Heart left ventricle (tissue), 16 donors: ENCODE measurements at places on chromosomes 7 and 10. TPM values are rescaled to one million over a fixed set of nuclear protein-coding genes. Genes with fewer than 3 reads are reported as not detected.
A peak's percentile ranks its signal among the peaks of the same experiment; 100 is the strongest.

DNA sequence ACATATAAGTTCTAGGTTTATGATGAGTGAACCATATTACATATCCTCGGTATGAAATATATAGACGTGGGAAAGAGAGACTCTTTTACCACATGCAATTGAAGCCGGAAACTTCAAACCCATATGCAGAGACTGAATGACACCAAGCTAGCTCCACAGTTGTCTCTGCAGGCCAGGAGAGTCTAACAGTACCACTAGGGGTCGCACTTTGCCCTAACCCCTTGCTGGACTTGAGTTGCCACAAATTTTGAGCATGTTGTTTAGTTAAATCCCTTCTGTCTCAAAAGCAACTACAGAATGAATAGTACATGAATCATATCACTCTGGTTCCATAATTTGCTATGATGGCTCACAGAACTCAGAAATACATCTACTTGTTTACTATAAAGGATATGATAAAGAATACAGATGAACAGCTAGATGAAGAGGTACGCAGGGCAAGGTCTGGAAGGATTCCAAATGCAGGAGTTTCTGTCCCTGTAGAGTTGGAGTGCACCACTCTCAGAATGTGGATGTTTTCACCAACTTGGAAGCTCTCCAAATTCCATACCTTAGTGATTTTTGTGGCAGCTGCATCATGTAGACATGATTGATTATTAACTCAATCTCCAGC, 112.4 kb upstream of the YAE1 start:
- H3K27me3 ChIP-seq = peaks cover 25% of the 10 kb centered on the region
- H3K4me3 ChIP-seq = no peak overlapping the region
- H3K36me3 ChIP-seq = no peaks in the 10 kb centered on the region
- no peak overlapping the region for H3K27ac ChIP-seq

DNA sequence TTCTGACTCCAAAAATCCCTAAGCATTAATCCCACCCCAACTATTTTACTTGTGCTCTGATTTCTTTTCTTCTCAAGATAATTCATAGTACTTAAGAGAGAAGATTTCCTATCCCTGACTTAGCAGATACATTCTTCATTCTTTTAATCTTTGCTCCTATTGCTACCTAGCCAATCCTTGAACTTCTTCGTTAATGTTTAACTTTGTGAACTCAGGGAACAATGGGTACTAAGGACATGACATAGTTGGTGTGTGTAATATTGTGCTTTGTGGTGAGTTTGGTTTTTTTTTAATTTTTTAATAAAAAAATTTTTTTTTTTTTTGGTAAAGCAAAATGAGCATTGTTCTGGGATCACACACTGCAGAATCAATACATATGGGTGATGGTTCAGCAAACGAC, 166.2 kb downstream of the CHCHD3 start:
- no peak for DNase-seq
- H3K4me1 ChIP-seq = no peaks in the 10 kb centered on the region
- H3K4me3 ChIP-seq = no peak overlapping the region
- no peaks in the 10 kb centered on the region for H3K36me3 ChIP-seq
- no peak overlapping the region for H3K27ac ChIP-seq
- H3K27me3 ChIP-seq = no peaks in the 10 kb centered on the region

GRCh38 chr7:87287738-87288341, 57.6 kb upstream of the CROT start:
- no peaks in the 10 kb centered on the region for H3K27me3 ChIP-seq
- no peaks in the 10 kb centered on the region for H3K4me1 ChIP-seq
- H3K4me3 ChIP-seq = no peak overlapping the region
- no peak for DNase-seq

GRCh38 chr7:139767561-139767982, 10.2 kb downstream of the HIPK2 start:
- no peaks in the 10 kb centered on the region for H3K27me3 ChIP-seq
- peaks cover 63% of the 10 kb centered on the region for H3K4me1 ChIP-seq
- H3K27ac ChIP-seq = no peak overlapping the region
- no peak for DNase-seq
- no peak overlapping the region for H3K4me3 ChIP-seq

The POU6F2 gene
- total RNA-seq = 0.83 TPM

The ASB13 gene
- 13.2 TPM for total RNA-seq

The VENTX gene
- 2.3 TPM for total RNA-seq

The UCN3 gene
- not detected for total RNA-seq

The DKK1 gene
- not detected for total RNA-seq

DNA sequence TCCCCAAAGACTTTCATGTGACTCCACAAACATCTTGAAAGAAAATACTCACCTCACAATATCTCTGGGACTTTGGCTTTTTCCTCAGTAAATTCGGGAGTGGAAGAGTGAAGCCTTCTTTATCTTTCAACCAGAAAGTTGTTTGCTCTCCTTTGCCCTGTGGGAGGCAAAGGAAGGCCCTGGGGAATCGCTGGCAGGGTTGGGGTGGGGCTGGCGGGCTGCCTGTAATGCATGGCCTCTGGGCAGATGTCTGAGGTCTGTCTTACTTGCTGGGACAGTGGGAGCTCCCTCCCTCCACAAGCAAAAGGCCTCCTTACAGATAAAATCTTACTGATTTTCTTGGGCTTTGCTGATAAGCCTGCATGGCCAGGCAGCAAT, 24.9 kb downstream of the TECTB start:
- DNase-seq = no peak
- H3K27me3 ChIP-seq = no peaks in the 10 kb centered on the region
- no peaks in the 10 kb centered on the region for H3K36me3 ChIP-seq
- H3K4me3 ChIP-seq = no peak overlapping the region

The CRPPA gene
- total RNA-seq = 8.1 TPM

DNA sequence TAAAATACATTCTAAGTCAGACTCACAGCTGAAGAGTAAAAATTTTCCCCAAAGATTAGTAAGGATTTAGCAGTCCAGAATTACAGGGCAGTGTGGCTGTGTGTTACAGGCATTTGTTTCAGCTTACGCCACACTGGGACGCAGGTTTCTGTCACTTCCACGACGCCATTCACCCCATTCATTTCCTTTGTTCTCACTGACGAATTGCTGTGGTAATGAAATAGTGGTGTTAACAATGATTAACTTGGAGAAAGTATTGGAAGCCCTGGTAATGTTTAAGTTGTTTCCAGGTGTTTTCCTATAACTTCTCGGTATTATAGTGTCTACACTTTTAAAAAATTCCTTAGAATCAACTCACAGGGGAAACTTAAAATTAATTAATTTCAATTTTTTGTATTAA, 370.9 kb downstream of the SH2D4B start:
- no peak for DNase-seq
- H3K27ac ChIP-seq = no peak overlapping the region

GRCh38 chr10:101442456-101442800, 88.5 kb downstream of the BTRC start:
- no peak overlapping the region for H3K27ac ChIP-seq
- peaks cover 10% of the 10 kb centered on the region for H3K4me1 ChIP-seq
- no peak for DNase-seq
- H3K36me3 ChIP-seq = no peaks in the 10 kb centered on the region
- no peak overlapping the region for H3K4me3 ChIP-seq
- no peaks in the 10 kb centered on the region for H3K27me3 ChIP-seq

GRCh38 chr10:86213148-86213547, 153.4 kb downstream of the GRID1 start:
- H3K36me3 ChIP-seq = no peaks in the 10 kb centered on the region
- H3K27me3 ChIP-seq = no peaks in the 10 kb centered on the region
- no peak overlapping the region for H3K4me3 ChIP-seq
- no peak for DNase-seq

The PCLO gene
- 2.7 TPM for total RNA-seq

GRCh38 chr7:108486291-108486966, 30.2 kb upstream of the NRCAM start:
- H3K4me3 ChIP-seq = no peak overlapping the region
- H3K27ac ChIP-seq = no peak overlapping the region
- DNase-seq = no peak
- H3K4me1 ChIP-seq = no peaks in the 10 kb centered on the region

The ZNF394 gene
- total RNA-seq = 12.4 TPM

DNA sequence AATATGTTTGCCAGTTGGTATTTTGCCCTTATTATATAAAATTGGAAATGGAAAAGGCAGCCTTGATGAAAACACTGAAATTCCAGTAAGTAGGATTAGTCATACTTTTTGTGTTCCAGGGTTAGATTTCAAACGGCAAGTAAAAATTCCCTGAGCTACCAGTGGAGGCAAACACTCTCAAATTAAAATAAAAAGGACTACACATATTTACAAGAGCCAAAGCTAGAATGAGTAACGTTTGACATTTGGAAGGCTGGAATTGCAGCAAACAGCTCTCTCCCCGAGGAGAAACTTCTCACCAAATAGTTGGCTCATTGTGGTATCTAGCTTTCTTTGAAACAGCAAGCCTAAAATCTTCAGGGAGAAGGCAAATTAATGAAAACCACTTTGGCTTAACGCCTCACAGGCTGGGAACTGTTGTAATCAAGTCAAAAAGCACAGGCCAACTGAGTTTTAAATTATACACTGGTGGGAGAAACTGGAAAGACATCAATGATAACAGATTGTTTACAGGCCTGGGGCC, 288.4 kb downstream of the SNX13 start:
- H3K4me1 ChIP-seq = peaks cover 17% of the 10 kb centered on the region
- no peak for DNase-seq
- H3K4me3 ChIP-seq = no peak overlapping the region
- H3K36me3 ChIP-seq = no peaks in the 10 kb centered on the region
- no peaks in the 10 kb centered on the region for H3K27me3 ChIP-seq

GRCh38 chr10:109961174-109962001, 38.1 kb upstream of the XPNPEP1 start:
- DNase-seq = no peak

DNA sequence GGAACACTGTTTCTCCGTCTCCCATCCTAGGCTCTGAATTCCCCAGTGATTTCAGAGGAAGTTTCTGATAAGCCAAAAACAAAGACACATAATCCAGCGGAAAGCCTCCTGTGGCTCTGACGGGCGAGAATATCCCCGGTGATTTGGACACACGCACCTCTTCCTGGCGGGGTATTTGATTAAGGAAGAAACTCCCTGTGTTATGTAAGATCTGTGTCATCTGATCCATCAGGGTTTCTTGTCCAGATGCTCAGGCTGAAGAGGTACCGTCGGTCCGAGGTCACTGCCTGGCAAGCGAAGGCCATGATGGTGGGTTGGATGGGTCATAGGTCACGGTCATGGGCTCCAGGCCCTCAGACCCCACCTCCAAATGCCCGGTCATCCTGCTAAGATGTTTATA, 39.6 kb upstream of the DNAJB6 start:
- no peak overlapping the region for H3K27ac ChIP-seq
- H3K4me3 ChIP-seq = no peak overlapping the region
- DNase-seq = no peak

- no peaks in the 10 kb centered on the region for H3K27me3 ChIP-seq
- H3K4me1 ChIP-seq = no peaks in the 10 kb centered on the region
- H3K4me3 ChIP-seq = no peak overlapping the region
Observed at GRCh38 chr10:15805395-15806058, 54.8 kb downstream of the MINDY3 start.

- no peak overlapping the region for H3K4me3 ChIP-seq
- H3K27ac ChIP-seq = no peak overlapping the region
- H3K4me1 ChIP-seq = no peaks in the 10 kb centered on the region
- no peaks in the 10 kb centered on the region for H3K27me3 ChIP-seq
Observed at GRCh38 chr10:57818522-57818921, 449.2 kb downstream of the IPMK start.

DNA sequence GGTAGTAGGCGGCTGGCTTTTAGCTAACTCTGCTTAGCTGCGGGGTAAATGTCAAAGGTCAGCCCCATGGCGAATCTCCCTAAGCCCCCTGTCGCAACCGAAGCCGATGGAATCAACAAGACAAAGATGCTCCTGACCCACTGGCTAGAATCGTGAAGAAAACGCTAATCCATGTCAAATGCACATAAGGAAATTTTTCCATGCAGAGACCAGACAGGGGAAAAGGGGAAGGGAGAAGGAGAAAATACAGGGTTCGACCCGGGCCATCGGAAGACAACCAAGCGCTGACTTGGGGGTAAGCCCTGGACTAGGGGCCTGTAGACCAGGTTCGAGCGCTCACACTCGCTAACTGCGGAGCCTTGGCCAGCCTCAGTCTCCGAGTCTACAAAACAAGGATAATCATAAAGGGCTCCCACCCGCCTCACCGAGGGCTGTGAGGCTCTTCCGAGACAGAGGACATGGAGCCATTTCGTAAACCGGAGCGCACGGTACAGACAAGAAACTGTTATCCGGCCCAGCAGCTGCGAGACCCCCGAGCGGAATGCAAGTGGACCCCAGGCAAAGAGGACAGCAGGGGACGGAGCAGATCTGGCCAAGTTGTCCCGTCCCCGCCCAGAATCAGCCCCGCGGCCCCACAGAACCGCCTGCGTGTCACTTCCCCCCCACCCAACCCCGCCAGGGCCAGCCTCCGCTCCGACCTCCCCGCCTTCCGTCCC, 507 bp downstream of the SAR1A start:
- peaks cover 18% of the 10 kb centered on the region for H3K36me3 ChIP-seq
- DNase-seq = peak; percentile 12
- H3K27ac ChIP-seq = peak overlapping the region; percentile 95
- H3K4me3 ChIP-seq = peak overlapping the region; percentile 77

The SEMA3D gene
- 3.7 TPM for total RNA-seq

DNA sequence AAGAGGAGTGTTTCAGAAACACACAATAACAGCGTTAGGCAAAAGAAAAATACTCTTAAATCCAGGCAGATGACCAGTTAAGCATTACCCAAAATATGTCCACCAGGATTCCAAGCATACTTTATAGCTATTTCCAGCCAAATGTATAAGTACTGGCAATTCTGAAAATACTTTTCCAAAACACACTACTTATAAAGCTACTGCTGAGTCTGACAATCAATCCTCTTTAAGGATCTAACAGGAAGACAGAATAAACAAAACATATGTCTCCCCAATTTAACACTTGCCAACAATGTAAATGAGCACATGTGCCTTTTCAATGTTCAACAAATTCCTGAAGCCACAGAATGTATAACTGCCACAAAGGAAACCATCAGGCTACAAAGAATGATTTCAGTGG, 370.9 kb downstream of the SORCS1 start:
- no peaks in the 10 kb centered on the region for H3K27me3 ChIP-seq
- H3K4me1 ChIP-seq = no peaks in the 10 kb centered on the region
- no peak for DNase-seq
- no peak overlapping the region for H3K27ac ChIP-seq

DNA sequence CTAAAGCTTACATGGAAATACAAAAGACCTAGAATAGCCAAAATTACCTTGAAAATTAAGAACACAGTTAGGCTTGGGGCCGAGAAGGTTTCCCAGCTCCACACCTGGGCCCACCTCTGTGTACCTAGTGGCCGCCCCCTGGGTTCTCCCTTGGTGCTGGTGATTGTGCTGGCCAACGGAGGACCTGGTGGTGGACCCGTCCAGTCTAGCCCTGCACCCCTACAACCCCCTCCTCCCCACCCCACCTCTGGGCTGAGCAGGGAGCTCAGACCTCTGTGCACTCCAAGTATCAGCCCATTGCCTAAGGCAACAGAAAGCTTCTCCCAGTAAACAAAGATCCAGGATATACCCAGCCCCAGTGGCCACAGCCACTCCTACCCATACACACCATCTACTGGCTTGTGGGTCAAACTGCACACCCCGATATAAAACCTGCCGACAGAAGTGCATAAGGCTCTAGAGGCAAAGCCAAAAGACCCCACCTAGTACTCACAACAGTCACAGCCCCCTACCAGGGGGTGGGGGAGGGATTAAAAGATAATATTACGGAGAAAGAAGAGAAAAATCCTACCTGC, 105.0 kb upstream of the DIP2C start:
- no peak overlapping the region for H3K4me3 ChIP-seq
- H3K27me3 ChIP-seq = no peaks in the 10 kb centered on the region
- peak; percentile 19 for DNase-seq
- no peaks in the 10 kb centered on the region for H3K4me1 ChIP-seq
- H3K36me3 ChIP-seq = no peaks in the 10 kb centered on the region
- no peak overlapping the region for H3K27ac ChIP-seq

- no peaks in the 10 kb centered on the region for H3K27me3 ChIP-seq
- peak; percentile 40 for DNase-seq
- H3K36me3 ChIP-seq = no peaks in the 10 kb centered on the region
Observed at GRCh38 chr10:103787331-103787730, 68.0 kb downstream of the SH3PXD2A start.
